ENCODE measurements at places on chromosomes 5 and 9.
A peak's percentile ranks its signal among the peaks of the same experiment; 100 is the strongest.

- DNase-seq = peak; percentile 71
Measured at GRCh38 chr5:107380654-107381053, 290.1 kb downstream of the EFNA5 start.

- DNase-seq = peak; percentile 1
Measured at GRCh38 chr5:80346055-80346454, 26.3 kb downstream of the SPZ1 start.

GRCh38 chr9:128863647-128864046, 18.1 kb downstream of the KYAT1 start:
- peak; percentile 30 for DNase-seq

DNA sequence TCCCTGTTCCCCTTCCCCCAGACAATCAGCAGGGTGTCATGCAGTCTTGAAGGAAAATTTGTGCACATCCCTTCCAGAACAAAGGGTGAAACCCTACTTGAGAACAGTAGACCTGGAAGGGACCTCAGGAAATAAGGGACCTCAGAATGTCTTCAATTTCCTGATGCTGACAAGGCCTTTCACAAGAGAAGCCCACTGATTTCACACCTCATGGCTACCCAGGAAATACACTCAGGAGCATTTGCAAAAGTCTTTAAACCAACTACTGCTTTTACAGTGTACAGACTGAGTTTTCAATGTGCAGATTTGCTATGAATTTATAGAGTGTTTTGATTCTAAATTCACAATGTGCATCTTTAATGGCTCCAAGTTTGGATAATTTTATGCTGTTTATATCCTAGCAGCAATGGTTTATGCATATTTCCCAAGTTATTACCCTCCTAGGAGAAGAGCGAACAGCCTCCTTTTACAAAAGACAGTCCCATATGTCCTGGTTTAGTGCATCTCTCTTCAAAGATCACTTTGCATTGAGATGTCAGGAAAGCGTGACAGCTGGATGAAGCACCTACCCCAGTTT, 74.8 kb downstream of the GALNT10 start:
- DNase-seq = no peak

DNA sequence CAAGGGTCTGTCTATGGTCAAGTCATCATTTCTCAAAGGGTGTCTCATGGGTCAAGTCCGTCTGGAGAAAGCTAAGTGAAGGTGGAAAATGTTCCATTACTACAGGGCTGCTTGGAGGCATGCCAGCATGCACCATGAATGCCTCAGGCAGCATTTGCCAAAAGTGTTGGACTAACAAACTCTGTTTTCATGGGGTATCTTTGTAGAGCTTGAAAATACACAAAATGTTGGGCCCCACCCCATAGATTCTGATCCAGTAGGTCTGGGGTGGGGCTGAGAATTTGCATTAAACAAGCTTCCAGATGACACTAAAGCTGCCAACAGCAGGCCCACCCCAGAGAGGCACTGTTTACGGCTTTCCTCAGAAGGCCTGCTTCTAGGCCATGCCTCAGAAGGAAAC, 75.0 kb upstream of the FRRS1L start:
- no peak for DNase-seq

- peak; percentile 25 for DNase-seq
Measured at GRCh38 chr9:120985819-120986222, 59.2 kb upstream of the TRAF1 start.

DNA sequence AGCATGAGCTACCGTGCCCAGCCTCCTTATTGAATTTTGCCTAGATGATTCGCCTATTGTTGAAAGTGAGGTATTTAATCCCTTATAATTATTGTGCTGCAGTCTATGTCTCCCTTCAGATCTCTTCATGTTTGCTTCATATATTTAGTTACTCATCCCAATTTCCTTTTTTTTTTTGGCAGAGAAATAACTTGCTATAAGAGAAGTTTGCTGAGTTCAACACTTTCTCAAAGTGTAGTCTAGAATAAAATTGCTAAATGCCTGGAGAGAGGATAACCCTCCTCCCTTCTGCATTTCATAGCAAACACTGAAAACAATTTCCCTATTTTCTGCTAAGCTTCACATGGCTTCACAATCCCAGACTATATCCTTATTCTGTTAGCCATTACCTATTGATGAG, 136.6 kb upstream of the CD180 start:
- no peak for DNase-seq

- DNase-seq = no peak
Measured at GRCh38 chr5:175895686-175896102, 24.3 kb downstream of the CPLX2 start.

- no peak for DNase-seq
Measured at GRCh38 chr5:88734191-88734640, 148.8 kb downstream of the MEF2C start.

DNA sequence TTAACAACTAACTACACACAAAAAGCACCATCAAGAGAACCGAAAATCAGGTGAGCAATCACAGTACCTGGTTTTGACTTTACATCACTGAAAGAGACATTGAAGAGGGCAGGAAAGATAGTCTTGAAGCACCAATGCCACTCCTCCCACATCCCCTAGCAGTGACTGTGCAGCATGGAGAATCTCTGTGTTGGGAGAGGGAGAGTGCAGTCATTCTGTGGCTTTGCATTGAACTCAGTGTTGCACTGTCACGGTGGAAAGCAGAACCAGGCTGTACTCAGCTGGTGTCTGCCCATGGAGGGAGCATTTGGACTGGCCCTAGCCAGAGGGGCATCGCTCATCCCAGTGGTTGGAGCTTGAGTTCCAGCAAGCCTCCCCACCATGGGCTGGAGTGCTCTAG, 40.4 kb downstream of the C5 start:
- DNase-seq = no peak

DNA sequence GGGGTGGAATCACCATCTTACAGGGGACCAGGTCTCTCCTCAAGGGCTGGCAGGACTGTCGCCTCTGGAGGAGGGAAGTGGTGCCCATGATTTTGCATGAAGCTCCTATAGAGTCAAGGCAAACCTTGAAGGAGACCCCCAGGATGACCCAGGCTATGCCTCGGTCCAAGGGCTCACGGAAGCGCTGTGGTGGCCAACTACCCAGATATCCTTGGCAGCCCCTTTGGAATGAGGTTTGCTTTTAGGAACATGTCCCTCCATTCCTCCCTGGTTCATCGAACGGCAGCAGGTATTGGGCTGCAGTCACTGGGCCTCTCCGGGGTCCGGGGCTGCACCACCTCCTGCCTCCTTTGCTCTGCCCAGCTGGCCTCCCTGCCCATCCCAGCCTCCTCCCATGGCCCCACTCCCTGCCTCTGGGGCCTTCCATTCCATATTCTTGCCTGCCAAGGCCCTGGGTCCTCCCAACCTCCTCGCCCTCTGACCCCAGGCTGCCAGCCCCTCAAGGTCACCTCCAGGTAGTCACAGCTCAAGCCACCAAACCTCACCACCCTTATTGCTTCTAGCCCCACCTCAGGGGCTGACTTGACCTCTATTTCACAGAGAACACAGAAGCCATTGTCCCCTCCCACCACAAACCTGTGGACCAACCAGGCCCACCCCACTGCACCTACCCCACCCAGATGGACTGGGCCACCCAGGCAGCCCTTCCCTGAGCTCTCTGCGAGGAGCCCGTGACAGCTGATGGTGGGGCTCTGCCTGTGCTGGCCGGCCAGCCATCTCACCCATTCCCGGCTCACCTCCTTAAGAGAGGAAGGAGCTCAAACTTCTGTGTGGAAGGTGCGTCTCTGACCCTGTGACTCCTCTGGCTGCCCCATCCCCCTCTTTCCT, 3.6 kb upstream of the IL3 start:
- no peak for DNase-seq

GRCh38 chr9:122135529-122135859, 24.1 kb downstream of the NDUFA8 start:
- DNase-seq = no peak

DNA sequence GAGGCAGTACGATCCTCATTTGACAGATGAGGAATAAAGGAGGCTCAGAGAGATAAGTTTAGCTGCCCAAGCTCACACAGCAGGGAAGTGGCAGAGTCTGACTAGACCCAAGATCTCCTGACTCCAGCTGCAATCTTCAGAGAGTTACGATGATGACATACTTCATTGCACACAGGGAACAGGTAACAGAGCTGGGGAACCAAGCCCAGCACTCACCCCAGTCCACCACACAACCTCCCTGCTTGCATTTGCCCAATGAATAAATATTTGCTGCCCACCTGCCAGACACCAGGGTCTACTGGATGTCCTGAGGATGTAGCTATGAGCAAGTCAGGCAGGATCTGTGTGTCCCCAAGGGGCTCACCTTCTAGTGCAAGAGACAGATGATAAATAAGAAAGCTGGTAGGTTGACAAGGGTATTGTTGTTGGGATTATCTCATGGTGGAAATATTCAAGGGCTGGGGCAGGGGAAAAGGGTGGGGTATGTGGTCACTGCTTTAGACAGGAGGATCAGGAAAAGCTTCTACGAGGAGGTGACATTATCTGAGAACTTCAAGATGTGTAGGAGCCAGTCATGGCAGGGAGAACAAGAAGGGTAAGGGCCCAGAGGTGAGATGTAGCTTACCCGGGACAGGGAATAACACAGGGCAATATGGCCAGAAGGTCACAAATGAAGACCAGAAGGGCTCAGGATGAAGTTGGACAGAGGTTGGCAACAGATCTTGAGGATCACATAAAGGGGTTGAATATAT, 28.6 kb upstream of the CPEB4 start:
- no peak for DNase-seq

GRCh38 chr9:116337015-116337414, 183.4 kb downstream of the PAPPA start:
- DNase-seq = no peak

- DNase-seq = no peak
Measured at GRCh38 chr5:178431063-178431781, 159.0 kb downstream of the COL23A1 start.

- no peak for DNase-seq
Measured at GRCh38 chr5:104859437-104859836, 1296.8 kb upstream of the NUDT12 start.

- no peak for DNase-seq
Measured at GRCh38 chr5:138949988-138950387, 74.9 kb upstream of the LRRTM2 start.

- DNase-seq = no peak
Measured at GRCh38 chr9:12958708-12959107, 183.9 kb downstream of the LURAP1L start.
